ENCODE measurements at places on chromosomes 5 and 9. TPM values are rescaled to one million over a fixed set of nuclear protein-coding genes. Genes with fewer than 3 reads are reported as not detected.

Gene GADD45G
- total RNA-seq = 18.8 TPM

DNA sequence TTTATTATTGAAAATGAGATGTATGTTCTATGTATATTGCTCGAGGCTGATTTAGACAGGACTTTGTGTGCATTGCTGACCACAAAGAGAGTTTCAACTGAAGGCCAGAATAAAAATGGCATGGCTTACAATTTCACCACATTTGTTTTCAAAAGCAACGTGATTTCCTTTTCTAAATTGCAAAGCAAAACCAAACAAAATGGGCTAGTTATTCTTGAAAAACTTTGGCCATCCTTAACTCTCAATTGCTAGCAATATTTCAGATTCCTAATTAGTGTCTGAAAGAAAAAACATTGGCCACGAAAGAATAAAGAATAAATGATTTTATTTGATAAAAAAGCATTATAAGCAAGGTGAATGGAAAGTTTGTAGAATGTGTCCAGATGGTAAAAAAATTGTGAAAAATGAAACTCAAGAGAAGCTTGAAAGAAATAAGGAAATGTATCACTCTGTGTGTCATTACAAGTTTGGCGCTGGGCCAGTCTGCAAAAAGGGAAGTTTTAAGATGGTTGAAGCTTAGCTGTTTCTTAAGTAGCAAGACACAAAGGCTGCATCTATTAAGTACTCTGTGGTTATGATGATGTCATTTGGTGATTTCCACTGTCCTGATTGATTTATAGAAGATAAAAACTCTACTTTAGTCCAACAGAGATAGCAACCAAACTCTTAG, 89.2 kb upstream of the PRLR start:
- peak; percentile 44 for DNase-seq

Gene PFN3
- total RNA-seq = not detected

GRCh38 chr9:96202971-96203780, 98.8 kb downstream of the HSD17B3 start:
- DNase-seq = no peak

Gene PIP5KL1
- total RNA-seq = 4.9 TPM

GRCh38 chr5:119363936-119364335, 8.1 kb downstream of the TNFAIP8 start:
- DNase-seq = no peak

Gene PCAT7
- 0.17 TPM for total RNA-seq

GRCh38 chr5:1762121-1762882, 37.3 kb downstream of the MRPL36 start:
- DNase-seq = no peak

Gene CARTPT
- total RNA-seq = 0.23 TPM

- DNase-seq = no peak
These were observed 226.8 kb downstream of the NMUR2 start for GRCh38 chr5:152178350-152178699.

Gene RLN1
- total RNA-seq = not detected

GRCh38 chr9:38342532-38342931, 50.0 kb upstream of the ALDH1B1 start:
- DNase-seq = no peak

GRCh38 chr5:123746683-123747360, 234.8 kb downstream of the CSNK1G3 start:
- no peak for DNase-seq

DNA sequence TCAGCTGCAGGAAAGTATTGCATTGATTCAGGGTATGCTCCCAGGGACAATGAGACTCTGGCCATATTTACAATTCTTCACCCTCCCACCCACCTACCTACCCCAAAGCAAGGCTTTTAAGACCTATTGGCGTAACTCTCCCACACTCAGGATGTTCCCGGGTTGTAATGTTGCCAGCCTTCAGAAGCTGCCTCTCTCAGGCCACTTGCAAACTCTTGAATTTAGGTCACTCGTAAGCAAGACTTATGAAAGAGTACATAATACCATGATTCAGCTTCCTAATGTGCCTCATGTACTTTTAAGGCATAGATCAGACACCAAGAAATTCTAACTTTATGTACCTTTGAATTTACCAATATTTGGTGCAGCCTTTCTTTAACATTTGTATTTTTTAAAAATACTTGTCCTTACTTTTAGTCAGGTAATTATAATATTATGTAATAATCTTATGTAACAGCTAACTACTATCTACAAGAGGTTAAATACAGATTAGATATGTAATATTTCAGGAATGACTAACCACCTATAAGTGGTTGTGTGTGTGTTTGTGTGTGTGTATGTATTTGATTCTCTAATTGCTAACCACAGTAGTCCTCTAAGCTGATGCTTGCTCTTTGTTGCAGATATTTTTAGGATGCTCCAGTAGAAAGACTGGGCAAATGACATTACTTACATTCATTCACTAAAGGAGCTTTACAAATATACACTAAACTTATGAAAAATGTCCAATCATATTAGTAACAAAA, 630.5 kb upstream of the MEF2C start:
- no peak for DNase-seq

DNA sequence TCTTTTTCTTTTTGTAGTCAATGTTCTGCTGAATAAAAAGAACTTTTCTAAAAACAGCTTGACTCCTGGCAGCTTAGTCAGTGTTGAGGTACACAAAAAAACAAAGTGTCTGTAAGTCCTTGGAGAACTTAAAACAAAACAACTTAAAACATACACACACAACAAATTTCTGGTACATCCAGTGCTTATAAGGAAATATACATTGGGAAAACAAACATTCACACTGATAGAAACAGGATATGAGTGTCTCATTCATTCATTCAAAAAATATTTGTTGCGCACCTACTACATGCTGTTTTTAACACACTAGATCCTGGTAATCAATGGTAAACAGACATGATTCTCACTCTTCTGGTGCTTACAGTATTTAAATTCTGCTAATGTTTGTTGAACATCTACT, 27.4 kb upstream of the MEGF9 start:
- DNase-seq = no peak

DNA sequence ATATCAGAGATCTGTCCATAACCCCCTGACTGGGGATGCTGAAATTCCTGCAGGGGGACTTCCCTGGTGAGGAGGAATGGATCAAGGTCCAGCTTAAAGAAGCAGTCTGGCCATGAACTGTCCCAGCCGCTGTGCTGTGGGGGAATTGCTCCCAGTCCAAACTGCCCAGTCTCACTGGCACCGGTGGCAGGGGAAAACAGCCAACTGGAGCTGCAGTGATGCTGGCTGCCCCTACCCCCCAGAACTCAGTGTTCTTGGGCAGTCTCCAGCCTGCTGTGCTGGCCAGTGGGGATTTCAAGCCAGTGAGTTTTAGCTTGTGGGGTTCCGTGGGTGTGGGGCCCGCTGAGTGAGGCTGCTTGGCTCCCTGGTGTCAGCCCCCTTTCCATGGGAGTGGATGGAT, 306.5 kb upstream of the RPS23 start:
- no peak for DNase-seq

Gene TMEM174
- not detected for total RNA-seq

DNA sequence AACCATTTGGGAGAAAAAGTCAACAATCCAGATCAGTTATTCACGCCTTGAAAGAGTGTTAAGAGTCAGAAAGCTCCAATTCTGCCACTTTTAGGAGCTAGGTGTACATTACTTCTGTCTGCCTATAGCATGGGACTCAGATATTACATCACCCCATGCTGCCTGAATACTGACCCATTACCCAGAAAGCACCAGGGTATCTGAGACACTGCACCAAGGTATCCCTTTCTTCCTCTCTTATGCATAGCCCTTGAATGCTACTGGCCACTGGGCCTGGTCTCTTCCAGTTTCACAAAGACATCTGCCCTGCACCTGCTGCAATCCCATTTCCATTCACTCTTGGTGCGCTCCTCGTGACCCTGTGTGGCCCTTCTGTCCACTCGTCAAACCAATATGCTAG, 2.6 kb downstream of the STRBP start:
- DNase-seq = no peak
